ENCODE measurements at places on chromosomes 6 and 20. TPM values are rescaled to one million over a fixed set of nuclear protein-coding genes. Genes with fewer than 3 reads are reported as not detected.

USP49 gene
- polyA plus RNA-seq, result 5.9 TPM

DNA sequence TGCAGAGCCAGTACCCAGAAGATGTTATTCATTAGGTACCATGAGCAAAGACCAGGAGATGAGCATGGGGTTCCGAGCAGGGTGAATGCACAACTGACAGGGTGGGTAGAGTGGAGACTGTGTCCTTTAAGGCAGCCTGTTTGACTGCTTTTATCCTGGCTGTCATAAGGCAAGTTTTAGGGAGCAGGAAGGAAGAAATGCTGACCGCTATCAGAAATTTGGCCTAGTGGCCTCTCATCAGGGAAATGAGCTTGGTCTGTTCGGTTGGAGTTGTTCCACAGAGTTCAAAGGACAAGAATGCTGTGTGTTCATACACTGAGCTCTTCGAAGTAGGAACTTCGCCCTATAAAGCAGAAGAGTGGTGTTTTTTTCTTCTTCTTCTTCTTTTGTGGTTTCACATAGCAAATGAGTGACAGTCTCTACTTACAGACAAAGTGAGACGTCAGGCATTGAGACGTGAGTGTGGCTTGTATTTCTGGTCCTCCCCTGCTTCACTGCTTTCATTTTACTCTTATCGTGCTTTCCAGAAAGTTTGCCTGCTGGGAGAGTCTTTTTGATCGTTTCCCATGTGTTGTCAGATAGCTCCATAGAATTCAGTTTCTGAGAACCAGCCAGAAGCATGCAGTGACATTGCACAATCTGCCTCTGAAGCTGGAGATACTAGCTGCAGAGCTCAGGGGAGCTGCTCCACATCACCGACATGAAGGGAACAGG lies at the start of gene CASS4:
Gene CASS4 (plus strand): TSS at position 502 of the 714 bp plus-strand sequence. CDS start 199 bp downstream, at position 701.
- no peak for DNase-seq

- peak; percentile 31 for DNase-seq
Observed at GRCh38 chr6:163998496-163998895, 584.0 kb downstream of the QKI start.

CALHM4 gene
- polyA plus RNA-seq, result not detected

GRCh38 chr20:6178537-6178936 lies 55.7 kb upstream of the FERMT1 start:
- DNase-seq, result peak; percentile 48
